ENCODE measurements at places on chromosomes 5 and 9.

DNA sequence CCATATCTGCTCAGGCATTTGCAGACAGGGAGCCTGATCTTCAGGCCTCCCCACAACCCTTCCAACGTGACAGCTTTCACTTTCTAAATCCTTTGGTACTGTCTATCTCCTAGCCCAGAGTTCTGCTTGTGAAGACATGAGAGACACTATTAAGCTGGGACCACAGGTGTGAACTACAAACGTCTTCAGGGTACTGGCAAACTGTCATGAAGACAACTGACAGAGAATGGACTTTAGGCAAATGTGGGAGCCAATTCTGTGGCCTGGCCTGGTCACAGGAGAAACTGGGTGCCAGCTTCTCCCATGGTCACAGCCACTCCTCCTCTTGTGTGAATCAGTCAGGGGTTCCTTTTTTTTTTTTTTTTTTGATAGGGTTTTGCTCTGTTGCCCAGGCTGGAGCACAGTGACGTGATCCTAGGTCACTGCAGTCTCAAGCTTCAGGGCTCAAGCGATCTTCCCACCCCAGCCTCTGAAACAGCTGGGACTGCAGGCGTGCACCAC is 10.4 kb downstream of the TRIM14 start:
- no peak for DNase-seq
- H3K4me1 ChIP-seq, result peaks cover 41% of the 10 kb centered on the region
- peak overlapping the region; percentile 5 for H3K27ac ChIP-seq
- peaks cover 5% of the 10 kb centered on the region for H3K36me3 ChIP-seq

GRCh38 chr9:81848472-81848871 is 79.8 kb upstream of the SPATA31D4 start:
- no peaks in the 10 kb centered on the region for H3K27me3 ChIP-seq
- no peaks in the 10 kb centered on the region for H3K36me3 ChIP-seq
- no peak overlapping the region for H3K4me3 ChIP-seq
- H3K4me1 ChIP-seq, result no peaks in the 10 kb centered on the region
- H3K27ac ChIP-seq, result no peak overlapping the region

DNA sequence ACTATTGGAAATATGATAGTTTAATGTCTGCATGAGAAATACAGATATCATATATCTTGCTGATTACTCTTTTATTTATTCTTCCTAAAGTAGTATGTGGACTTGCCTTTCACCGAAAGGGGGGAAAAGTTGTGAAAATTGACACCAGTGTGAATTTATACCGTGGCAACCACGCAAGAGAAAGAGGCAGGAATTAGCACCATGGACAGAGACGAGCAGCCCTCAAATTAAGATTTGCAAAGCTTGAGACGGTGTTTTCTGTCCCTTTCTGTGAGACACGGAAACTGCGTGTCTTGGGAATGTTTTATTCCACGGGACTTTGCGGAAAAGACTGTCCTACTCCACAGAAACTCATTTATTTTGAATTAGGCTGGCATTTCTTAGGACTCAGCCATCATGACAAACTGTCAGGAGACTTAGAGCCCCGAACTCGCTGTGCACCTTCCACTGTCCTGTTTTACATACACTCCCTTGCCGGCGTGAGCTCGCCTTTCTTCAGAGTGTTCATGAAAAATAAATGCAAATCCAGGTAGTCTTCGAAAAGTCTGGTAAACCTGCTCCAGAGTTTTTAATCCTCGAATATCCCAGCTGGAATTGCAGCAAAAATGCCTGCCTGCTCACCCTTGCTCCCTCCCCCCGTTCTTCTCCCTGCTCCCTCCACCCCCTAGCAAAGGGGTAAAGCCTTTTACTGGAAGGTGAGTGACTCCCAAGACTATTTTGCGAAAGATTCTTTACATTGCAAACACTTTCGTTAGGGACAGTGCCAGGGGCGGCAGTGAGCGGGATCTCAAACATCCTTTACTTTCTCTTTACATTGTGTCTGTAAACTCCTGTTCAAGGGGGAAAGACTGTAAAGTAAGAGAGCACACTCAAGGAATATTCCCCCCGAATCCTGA is 3.8 kb upstream of the ELAVL2 start:
- no peaks in the 10 kb centered on the region for H3K27me3 ChIP-seq
- no peak overlapping the region for H3K4me3 ChIP-seq
- DNase-seq, result no peak
- H3K4me1 ChIP-seq, result peaks cover 21% of the 10 kb centered on the region
- H3K27ac ChIP-seq, result no peak overlapping the region

DNA sequence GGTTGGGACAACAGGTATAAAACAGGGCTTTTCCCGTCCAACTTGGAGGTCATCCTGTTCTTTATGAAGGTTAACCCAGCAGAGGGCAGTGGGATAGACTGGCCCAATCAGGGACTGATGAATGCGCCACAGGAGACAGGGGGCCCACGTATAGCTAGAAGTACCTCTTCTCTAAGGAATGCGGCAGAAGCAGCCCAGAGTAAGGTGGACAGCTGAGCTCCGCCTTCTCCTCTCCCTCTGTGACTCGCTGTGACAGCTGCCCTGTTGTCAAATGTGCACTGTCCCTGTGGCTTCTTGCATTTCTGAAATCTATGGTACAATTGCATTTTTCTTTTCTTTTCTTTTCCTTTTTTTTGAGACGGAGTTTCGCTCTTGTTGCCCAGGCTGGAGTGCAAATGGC is 306.6 kb downstream of the FBXL7 start:
- no peak overlapping the region for H3K4me3 ChIP-seq
- no peaks in the 10 kb centered on the region for H3K27me3 ChIP-seq
- no peaks in the 10 kb centered on the region for H3K36me3 ChIP-seq
- peaks cover 18% of the 10 kb centered on the region for H3K4me1 ChIP-seq

GRCh38 chr5:90338712-90339372 is 70.7 kb downstream of the CETN3 start:
- H3K4me3 ChIP-seq, result no peak overlapping the region
- H3K36me3 ChIP-seq, result no peaks in the 10 kb centered on the region
- H3K4me1 ChIP-seq, result no peaks in the 10 kb centered on the region

DNA sequence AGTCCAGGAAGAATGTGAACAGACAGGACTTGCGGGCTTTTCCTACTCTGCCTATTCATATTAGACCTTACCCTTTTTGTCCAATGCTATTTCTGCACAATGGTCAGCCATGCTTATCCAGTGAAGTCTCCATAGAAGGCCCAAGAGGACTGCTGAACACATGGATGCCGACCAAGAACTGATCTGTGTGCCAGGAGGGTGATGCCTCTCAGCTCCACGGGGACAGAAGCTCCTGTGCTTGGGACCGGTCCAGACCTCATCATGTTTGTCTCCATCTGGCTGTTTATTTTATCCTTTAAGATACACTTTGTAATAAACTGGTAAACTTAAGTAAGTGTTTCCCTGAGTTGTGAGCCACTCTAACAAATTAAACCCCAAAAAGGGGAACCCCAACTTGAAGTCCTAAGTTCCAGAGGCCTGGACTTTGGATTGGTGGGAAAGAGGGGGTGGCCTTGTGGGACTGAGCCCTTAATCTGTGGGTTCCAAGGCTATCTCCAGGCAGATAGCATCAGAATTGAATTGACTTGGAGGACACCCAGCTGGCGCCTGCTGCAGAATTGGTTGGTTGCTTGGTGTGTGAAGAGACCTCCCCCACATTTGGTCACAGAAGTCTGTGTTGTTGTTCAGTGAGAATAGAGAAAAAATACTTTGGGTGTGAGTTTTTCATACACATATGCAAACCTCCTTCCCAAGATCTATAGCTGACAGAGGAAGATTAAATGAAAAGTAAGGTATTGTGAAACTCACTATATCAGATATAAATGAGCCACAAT is 57.9 kb upstream of the ANKH start:
- H3K4me1 ChIP-seq, result no peaks in the 10 kb centered on the region
- no peaks in the 10 kb centered on the region for H3K36me3 ChIP-seq
- no peak overlapping the region for H3K27ac ChIP-seq
- H3K4me3 ChIP-seq, result no peak overlapping the region

DNA sequence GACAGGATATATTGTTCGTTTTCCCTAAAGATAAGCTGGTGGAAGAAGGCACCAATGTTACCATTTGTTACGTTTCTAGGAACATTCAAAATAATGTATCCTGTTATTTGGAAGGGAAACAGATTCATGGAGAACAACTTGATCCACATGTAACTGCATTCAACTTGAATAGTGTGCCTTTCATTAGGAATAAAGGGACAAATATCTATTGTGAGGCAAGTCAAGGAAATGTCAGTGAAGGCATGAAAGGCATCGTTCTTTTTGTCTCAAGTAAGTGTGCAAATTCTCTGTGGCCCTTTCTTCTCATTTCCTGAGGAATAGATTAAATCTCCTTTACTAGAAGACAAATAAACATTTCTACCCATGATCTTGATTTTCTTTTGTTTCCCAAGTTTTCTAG is 38.0 kb downstream of the OSMR start:
- H3K4me1 ChIP-seq, result no peaks in the 10 kb centered on the region
- peaks cover 4% of the 10 kb centered on the region for H3K36me3 ChIP-seq
- H3K27ac ChIP-seq, result no peak overlapping the region

GRCh38 chr5:113846941-113847340 is 333.4 kb downstream of the YTHDC2 start:
- H3K36me3 ChIP-seq, result no peaks in the 10 kb centered on the region
- no peaks in the 10 kb centered on the region for H3K27me3 ChIP-seq
- no peaks in the 10 kb centered on the region for H3K4me1 ChIP-seq
- H3K27ac ChIP-seq, result no peak overlapping the region
- no peak overlapping the region for H3K4me3 ChIP-seq

DNA sequence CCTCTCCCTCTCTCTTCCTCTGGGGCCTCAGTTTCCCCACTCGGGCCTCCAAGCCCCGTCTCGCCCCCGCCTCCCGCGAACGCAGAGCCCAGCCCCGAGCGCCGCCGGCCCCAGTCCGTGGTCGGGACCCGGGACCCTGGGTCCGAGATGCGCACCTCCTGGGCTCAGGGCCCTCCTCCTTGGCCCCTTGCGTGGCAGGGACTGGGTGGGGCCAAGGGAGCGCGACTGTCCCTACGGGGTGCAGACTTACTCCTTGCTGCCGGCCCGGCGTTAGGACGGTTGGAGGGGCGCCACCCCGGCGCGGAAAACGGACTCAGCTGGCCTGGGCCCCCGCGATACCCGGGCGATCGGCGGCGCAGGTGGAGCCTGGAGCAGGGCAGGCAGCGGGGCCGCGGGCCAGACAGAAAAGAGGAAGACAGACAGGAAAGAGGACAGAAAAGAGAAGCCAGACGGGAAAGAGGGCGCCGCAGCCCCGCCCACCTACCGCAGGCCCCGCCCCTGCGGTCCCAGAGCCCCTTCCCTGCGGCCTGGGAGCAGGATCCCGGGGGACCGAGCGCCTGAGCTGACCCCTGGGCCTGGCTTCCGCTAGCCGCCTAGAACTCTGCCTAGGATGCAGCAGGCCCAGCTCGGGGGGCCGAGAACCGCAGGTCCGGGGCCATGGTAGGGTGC is at the start of gene GBGT1:
GBGT1 (minus strand) TSS at position 411 of the 669 bp plus-strand sequence. CDS start 1,502 bp downstream, outside the sequence.
- peak within 1 kb of the TSS; percentile 77 for H3K4me3 ChIP-seq
- peaks cover 39% of the 10 kb centered on the region for H3K4me1 ChIP-seq
- no peaks in the 10 kb centered on the region for H3K27me3 ChIP-seq

DNA sequence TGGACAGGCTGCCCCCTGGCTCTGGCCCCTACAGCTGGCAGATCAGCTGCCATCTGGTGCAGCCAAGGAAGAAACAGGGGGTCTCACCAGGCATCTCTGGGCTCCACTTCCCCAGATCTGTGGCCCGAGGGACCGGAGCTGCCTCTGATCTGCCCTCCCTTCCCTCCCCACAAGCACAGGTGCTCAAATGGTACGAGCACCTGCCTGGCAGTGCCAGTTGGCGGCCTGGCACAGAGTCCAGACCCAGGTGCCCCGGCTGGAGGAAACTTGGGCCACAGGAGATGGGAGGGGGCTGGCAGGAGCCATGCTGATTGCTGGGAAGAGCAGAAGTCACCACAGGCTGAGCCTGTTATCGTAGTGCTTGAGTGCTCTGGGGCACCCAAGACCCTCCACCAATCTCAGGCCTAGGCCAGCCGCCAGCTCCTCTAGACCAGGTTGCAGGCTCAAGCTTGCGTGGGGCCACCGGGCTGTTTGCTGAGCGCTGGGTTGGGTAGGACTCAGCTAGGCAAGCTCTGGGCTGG is 5.0 kb upstream of the CAMK2A start:
- H3K27ac ChIP-seq, result peak overlapping the region; percentile 21
- H3K4me1 ChIP-seq, result peaks cover 35% of the 10 kb centered on the region
- H3K36me3 ChIP-seq, result no peaks in the 10 kb centered on the region
- H3K27me3 ChIP-seq, result no peaks in the 10 kb centered on the region

DNA sequence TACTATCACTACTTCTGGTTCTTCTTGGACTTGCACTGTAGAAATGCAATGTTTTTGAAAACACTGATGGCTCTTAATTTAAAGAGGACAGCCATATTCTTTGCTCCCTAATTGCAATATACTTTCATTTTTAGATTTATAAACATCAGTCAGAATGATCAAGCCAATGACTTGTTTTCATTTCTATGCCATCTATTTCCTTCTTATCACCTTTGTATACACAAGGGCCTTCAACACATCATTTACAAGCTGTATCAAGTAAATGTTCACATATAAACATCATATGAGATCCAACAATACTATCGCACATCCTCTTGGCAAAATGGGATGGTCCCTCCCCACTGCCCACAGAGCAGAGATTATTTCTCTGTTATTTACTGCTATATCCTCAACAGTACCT is 24.9 kb downstream of the AUH start:
- H3K27me3 ChIP-seq, result no peaks in the 10 kb centered on the region
- H3K4me3 ChIP-seq, result no peak overlapping the region
- peaks cover 15% of the 10 kb centered on the region for H3K4me1 ChIP-seq
- no peaks in the 10 kb centered on the region for H3K36me3 ChIP-seq
- no peak for DNase-seq

DNA sequence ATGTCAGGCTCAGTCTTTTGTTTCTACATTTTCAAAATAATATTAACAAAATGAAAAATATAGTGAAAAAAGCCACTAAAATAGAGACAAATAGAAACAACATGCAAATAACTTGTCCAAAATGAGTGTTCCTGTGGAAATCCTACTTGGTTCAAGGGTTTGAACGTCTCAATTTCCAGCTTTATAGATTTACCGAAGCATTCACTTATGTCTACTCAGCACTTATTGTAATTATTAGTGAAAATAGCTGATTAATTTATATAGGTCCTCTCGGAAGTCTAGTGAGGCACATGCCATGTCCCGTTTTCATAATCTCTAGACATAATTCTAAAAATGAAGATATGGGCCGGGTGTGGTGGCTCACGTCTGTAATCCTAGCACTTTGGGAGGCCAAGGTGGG is 99.9 kb upstream of the NFIB start:
- no peaks in the 10 kb centered on the region for H3K4me1 ChIP-seq
- DNase-seq, result no peak
- H3K27ac ChIP-seq, result no peak overlapping the region
- no peak overlapping the region for H3K4me3 ChIP-seq

DNA sequence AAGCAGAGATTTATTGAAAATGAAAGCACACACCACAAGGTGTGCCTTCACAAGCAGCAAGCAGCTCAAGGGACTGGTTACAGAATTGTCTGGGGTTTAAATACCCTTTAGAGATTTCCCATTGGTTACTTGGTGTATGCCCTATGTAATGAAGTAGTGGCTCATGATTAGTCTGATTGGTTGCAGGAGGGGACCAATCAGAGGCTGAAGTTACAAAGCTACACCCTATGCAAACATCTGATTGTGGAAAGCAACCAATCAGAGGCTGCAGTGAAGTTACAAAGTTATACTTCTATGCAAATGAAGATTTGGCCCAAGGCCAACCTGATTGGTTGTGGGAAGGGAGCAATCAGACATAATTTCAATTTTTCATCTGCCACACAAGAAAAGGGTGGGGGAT is 119.9 kb downstream of the C9orf152 start:
- no peak for DNase-seq
- no peaks in the 10 kb centered on the region for H3K36me3 ChIP-seq
- H3K4me3 ChIP-seq, result no peak overlapping the region
- no peaks in the 10 kb centered on the region for H3K4me1 ChIP-seq

- H3K27ac ChIP-seq, result no peak overlapping the region
- no peak overlapping the region for H3K4me3 ChIP-seq
- H3K36me3 ChIP-seq, result no peaks in the 10 kb centered on the region
- H3K27me3 ChIP-seq, result no peaks in the 10 kb centered on the region
- H3K4me1 ChIP-seq, result peaks cover 3% of the 10 kb centered on the region
These were observed 481.1 kb upstream of the ZNF608 start for GRCh38 chr5:125227333-125228095.
